Activated CD4-positive, alpha-beta T cell treated with anti-CD3 and anti-CD28 coated beads, Interleukin-2, Interleukin-6, amounts not matched to agents 100 ng/mL and 50 ng/mL, durations not matched to agents 16 hours and 8 hours (primary cell): ENCODE measurements at places on chromosomes 11 and 22.
A peak's percentile ranks its signal among the peaks of the same experiment; 100 is the strongest.

- no peak for DNase-seq
These were observed 59.2 kb downstream of the DEUP1 start for GRCh38 chr11:93389737-93390136.

DNA sequence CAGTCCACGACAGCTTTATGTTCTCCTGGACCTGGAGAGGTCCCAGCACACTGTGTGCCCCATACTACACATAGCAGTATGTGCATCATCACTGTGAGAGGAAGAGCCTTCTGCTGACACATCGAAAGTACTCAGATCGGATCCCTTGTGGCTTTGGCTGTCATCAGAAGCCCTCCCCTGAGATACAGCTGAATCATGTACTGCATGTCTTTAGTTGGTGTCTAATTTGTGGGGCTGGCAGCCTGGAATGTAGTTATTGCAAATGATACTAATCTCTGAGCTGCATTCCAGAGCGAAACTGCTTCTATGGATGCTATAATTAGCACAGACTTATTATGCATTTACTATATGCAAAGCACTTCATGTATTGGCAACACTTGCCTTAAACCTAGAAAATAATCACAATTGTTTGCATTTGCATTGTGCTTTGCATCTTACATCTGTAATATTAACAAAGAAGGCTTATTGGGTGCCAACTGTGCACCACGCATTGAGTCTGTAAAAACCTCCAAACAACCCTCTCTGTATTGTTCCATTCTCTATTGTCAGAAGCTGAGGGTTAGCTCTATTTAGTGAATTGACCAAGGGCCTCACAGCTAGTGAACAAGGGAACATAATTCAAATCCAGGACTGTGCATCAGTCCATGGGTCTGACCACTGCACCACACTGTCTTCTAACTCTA is 89.2 kb upstream of the CRTAM start:
- peak; percentile 92 for DNase-seq

- peak; percentile 80 for DNase-seq
These were observed 39.2 kb upstream of the IGLL5 start for GRCh38 chr22:22848364-22848866.

DNA sequence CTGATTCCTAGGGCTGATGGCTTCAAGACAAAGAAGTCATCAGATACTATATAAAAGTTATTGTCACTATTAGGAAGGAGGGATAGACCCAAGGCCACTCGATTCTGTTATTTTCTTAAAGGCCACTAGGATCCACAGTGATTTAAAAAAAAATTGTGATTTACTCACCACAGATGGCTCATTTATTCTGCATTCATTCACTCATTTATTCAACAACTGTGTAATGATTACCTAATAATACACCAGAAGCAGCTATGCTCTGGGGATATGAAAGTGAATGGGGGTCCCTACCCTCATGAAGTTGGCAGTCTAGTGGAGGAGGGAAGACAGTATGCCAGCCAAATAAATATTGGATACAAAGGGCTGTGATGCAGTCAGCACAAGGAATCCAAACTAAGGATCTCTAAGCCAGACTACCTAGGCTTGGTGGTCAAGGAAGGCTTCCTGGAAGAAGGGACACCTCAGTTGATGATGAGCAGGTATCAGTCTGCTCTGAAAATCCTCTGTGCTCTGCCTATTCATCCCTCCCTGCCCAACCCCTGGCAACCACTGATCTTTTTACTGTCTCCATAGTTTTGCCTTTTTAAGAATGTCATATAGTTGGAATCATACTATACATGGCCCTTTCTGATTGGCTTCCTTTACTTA is 110.5 kb downstream of the NAT10 start:
- DNase-seq: no peak

GRCh38 chr11:115267871-115268270 is 236.3 kb downstream of the CADM1 start:
- DNase-seq: no peak

GRCh38 chr11:105825141-105825540 is 196.9 kb downstream of the MSANTD4 start:
- no peak for DNase-seq

DNA sequence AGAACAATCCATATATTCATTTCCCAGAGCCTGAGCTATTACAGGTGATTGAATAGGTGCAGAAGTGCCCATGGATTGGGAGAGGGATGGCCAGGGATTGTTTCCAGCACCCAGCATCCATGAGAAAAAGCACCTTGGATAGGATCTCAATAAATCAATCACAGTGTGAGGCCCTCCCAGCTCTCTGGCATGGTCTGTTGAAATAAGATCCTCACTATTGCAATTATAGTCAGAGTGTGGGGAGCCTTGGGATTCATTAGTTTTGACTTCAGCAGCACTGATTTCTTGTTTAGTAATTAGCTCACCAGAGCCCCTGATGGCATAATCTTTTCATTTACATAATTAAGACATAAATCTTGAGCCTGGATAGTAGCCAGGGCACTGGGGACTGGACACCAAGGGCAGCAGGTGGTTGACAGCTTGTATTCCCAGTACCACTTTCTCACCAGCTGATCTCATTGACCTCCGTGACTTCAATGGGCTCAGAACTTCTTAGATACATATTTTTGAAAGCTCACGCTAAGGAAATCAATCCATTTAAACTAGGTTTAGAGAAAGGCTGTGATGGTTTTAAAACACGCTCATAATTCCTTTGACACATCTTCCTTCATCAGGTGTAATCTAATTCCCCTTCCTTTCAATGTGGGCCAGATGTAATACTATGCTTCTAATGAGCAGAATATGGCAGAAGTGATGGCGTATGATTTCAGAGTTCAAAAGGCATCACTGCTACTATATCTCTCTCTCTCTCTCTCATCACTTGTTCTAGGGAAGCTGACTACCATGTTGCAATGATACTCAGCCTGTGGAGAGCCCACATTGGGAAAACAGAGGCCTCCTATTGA is 22.1 kb upstream of the DRD2 start:
- DNase-seq: no peak

GRCh38 chr11:116078101-116078591 is 573.9 kb upstream of the CADM1 start:
- DNase-seq: peak; percentile 1

- DNase-seq: no peak
These were observed 16.6 kb upstream of the MS4A6E start for GRCh38 chr11:60310407-60310998.

DNA sequence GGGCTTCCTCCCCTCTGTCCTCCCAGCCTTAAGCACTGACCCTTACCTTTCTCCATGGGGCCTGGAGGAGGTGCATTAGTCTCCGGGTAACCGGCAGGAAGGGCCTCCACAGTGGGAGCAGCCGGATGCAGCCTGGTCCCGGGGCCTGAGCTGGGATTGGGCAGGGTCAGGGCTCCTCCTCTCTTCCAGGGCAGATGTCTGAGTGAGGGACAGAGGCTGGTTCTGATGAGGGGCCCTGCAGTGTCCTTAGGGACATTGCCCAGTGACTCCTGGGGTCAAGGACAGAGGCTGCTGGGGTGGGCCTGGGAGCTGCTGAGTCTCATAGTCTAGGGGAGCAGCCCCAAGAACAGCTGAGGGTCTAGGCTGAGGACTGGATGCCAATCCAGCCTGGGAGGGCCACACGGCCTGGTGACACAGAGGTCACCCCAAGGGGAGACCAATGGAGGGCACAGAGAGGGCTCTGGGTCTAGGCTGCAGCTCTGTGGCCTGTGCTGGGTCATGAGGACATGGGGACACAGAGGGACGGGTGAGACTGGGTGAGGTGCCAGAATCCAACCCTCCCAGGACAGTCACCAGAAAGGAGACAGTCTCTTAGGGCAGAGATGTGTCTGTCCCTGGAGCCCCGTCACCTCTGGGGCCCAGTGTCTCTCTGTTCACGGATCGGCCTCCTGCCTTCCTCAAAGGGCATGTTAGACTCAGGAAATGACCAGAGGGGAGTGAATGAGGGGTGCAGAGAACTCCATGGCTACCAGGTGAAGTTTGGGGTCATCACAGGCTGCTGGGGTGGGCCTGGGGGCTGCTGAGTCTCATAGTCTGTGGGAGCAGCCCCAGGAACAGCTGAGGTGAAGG is 6.5 kb downstream of the IGLL5 start:
- no peak for DNase-seq

DNA sequence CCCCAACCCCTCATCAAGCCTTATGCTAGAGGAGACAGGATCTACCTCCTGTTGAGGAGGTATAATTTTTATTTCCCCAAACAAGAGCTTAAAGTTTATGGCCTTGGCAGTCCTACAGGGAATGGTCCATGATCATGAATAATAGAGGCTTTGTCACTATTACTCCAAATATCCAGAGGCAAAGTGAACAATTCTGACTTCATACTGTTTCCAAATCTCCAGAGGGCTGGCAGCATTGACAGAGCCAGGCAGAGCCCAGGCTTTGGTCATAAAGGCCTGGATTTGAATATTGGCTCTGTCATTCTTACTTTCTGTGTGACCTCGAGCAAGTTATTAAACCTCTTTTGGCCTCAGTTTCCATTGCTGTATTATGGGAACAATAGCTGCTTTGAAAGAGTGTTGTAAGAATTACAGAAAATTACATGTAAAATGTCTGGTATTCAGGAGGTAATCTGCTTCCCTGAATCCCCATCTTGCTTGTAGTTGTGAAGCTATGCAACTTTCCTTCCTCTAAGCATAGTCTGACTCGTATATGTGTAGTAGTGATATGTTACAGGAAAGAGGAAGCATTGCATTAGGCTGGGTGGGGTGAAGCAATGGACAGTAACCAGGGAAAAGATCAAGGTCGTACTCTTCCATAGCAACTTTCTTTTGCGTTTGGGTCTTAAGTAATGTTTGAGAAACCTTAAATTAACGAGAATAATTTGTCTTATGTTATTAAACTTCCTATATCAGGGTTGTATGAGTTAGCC is 88.8 kb downstream of the CD44 start:
- no peak for DNase-seq

DNA sequence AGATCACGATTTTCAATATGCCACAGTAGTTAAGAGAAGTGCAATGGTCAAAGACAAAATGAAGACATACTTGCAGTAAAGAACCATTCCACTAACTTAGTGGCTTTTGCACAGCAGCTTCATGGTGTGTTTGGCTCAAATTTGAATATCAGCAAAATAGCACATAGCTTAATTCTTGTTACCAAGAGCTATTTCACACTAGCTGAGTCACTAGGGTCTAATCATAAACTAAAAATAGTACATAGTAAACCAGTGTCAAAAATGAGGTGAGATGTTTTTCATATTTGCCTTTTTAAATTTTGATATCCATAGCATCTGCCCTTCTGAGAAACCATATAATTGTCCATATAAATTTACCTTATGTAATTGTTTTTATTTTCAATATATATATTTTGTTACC is 325.0 kb upstream of the LUZP2 start:
- DNase-seq: no peak

- DNase-seq: no peak
These were observed 63.3 kb upstream of the ME3 start for GRCh38 chr11:86735451-86736290.

DNA sequence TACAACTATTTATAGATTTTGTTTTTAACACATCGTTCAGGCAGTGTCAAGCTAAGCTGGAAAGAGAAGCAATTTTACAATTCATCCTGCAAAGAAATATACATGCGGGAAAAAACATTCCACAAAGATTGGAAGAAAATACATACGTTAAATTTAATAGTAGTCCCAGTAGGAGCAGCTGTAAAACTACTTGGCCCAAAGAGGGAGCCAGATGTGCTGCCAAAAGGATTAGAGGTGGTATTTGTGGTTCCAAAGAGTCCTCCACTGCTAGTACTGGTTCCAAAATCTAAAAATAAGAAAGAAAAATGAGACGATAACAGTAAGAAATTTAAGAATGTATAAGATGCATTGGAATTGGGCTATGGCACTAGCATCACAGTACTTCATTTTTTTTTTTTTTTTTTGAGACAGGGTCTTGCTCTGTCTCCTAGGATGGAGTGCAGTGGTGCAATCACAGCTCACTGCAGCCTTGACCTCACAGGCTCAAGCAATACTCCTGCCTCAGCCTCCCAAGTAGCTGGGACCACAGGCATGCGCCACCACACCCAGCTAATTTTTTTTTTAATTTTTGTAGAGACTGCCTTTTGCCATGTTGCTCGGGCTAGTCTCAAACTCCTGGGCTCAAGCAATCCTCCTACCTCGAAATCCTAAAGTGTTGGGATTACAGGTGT is 21.5 kb downstream of the NUP98 start:
- no peak for DNase-seq

- peak; percentile 54 for DNase-seq
These were observed 48.9 kb downstream of the RTL6 start for GRCh38 chr22:44449061-44449682.

GRCh38 chr11:72534371-72535193 is 100.3 kb upstream of the CLPB start:
- no peak for DNase-seq

DNA sequence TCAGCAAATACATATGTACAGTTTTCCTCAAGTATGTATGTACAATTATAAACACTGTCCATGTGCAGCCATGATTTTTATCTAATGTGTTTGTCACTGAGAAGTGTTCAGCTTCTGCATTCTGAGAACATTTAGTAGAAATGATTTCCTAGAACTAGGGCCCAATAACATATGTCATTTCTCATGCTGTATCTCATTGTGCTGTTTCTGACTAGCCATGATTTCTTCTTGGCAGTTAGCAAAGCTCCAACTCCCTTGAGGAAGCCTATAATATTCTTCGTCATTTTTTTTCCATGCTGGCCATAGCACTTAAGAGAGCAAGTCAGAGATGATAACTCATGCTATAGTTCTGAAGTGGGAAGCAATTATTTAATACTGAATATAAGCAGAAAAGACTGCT is 187.8 kb downstream of the DDX10 start:
- no peak for DNase-seq

DNA sequence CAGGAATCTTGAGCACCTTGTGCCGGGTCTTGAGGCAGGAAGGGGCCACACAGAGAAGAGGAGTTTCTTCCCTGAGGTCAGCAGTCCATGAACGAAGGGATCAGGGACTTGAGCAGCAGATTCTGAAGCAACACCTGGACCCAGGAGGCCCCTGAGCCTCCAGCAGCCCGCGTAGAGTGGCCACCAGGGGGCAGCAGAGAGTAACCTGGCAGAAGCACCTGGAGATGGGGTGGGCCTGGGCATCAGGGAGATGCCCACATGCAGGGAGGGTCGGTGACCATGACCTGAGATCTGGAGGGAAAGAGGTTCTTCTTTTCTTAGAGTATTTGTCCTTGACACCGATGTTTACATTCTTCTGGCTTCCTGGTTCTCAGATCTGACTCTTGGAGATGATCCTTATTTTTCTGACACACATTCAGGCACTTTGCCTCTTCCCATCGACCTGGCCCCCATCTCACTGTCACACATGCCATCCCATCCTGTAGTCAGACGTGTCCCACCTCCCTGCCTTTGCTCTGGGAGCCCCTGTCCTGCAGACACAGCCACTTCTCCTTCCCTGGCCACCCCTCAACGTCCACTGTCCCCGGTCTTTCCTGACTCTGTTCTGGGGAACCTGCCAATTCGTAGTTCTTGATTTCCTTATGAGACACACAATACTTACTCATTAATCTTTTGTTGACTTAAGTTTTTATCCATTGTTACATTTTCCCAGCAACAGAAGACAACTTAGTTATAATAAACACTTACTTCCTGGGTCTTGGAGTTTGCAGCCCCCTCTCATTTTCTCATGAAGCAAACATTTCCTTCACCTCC is 66.5 kb downstream of the GGTLC2 start:
- peak; percentile 79 for DNase-seq
